ENCODE measurements at places on chromosomes 11 and 22.

GRCh38 chr11:73729594-73730206 lies 31.2 kb downstream of the RAB6A start:
- DNase-seq: no peak

GRCh38 chr11:65188486-65188885 lies 6.8 kb downstream of the CAPN1 start:
- no peak for DNase-seq

DNA sequence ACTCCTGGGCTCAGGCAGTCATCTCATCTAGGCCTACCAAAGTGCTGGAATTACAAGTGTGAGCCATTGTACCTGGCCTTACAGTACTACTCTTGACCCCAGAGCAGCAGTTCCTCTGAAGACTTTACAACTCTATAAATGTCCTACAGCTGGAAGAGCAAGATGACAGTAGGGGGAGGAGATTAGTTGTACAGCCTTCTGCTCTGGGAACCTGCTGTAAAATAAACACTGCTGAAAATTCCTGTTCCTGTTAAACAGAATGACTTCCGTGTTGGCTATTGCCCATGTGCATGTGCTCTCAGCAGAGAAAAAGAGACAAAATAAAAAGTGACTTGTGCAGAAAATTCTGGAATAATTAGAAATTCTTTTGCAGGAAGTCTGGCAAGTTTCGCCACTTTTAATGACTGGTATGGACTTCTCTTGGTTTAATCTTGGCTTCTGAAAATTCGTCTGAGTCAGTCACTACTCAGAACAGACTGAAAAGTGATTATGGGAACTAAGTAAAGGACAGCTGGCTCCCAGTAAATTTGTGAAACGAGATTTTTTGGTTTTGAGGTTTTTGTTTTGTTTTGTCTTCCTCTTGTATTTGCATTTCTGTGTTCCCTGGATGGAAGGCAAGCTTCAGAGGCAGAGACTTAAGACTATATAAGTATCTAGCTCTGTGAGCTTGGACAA lies 955.7 kb downstream of the DLG2 start:
- no peak for DNase-seq

DNA sequence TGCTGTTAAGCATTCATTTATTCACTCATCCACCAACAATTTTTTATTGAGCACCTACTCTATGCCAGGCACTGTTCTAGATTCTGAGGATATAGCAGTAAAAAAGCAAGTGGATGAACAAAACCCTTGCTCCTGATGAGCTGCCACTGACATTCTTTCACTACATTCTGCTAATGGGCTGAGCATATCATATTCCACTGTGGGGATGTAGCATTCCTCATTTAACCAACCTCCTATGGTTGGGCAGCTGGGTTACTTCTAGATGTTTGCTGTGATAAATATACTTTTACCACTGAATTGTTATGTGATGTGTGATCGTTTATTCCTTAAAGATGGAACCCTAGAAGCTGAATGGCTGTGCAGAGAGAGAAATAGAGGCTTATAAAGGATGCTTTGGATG lies 176.9 kb downstream of the MN1 start:
- DNase-seq: no peak

- no peak for DNase-seq
These were observed 181.9 kb upstream of the ANO3 start for GRCh38 chr11:26150031-26150430.

- no peak for DNase-seq
These were observed 30.1 kb upstream of the SYT13 start for GRCh38 chr11:45316258-45316657.

- DNase-seq: peak; percentile 74
These were observed at the start of gene CHKA for GRCh38 chr11:68121067-68121899. CHKA (minus strand) TSS chr11:68121388; CDS start chr11:68121177, 211 bp downstream.

DNA sequence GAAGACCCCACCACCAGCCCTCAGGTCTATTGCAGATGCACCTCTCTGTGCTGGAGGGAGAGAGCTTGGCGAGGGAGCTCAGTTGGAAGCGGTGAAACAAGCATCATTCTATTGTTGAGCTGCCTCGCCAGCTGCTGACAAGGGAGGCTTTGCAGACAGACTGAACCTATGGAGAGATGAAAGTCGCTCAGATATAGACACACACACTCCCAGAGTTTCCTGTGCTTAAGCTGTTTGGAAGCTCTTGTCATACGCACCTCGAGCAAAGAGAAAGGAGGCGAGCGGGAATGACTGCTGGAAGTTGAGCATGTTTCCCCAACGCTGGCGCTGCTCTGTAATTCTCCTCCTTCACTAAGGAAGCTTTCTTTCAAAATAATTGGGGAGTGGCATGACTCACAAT lies 126.1 kb downstream of the TRIM29 start:
- DNase-seq: no peak

GRCh38 chr22:47201996-47202818 lies 439.8 kb downstream of the TBC1D22A start:
- DNase-seq: no peak

GRCh38 chr11:645536-645935 lies 8.5 kb downstream of the DRD4 start:
- no peak for DNase-seq

- no peak for DNase-seq
These were observed 3.5 kb upstream of the PIK3C2A start for GRCh38 chr11:17211286-17211685.

DNA sequence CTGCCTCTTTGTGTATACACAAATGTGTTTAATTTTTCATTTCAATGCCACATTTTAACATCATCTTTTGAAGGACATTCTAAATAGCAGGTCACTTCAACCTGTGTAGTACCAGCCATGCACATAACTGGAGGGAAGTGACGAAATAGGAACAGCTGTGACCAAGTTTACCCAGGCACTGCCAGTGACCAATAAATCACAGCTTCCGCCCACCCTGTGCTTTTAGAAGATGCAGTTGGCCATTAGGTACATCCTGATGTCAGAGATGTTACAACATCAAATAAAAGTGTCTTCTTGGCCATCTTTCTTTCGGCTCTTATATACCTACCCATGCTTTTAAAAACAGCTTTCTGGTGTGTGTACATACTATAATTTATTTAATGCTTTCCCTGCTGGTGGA lies 7.8 kb downstream of the LDLRAD3 start:
- DNase-seq: no peak

DNA sequence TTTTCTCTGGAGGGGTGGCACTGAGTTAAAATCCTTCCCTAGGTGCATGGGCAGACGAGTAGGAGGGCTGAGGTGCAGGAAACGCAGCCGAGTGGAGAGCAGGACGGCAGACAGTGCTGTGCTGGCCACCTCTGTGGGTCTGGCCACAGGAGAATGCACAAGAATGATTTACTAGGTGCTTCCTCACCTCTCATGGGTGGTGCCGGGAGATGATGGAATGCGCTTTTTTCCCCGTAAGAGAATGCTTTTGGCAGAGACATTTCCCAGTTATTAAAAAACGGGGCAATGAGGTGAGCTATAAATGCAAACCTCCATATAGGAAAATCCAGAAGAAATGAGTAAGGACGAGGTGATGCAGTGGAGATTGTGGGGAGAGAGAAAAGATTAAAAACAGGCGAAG lies 86.1 kb downstream of the ADAMTS15 start:
- DNase-seq: no peak

Data from activated CD8-positive, alpha-beta memory T cell treated with anti-CD3 and anti-CD28 coated beads for 4 hours (primary cell).